Omental fat pad (tissue), 4 donors: ENCODE measurements at places on chromosomes 5 and 9. TPM values are rescaled to one million over a fixed set of nuclear protein-coding genes. Genes with fewer than 3 reads are reported as not detected.

The MLANA gene
- not detected for total RNA-seq

The SECISBP2 gene
- total RNA-seq, result 45.8 TPM

The NACC2 gene
- total RNA-seq, result 25.5 TPM

The FOXD4L6 gene
- 0.19 TPM for total RNA-seq

The ZDHHC11 gene
- total RNA-seq, result 5.8 TPM

The IL13 gene
- total RNA-seq, result 1.1 TPM

The ARL15 gene
- total RNA-seq, result 27.7 TPM

The PHAX gene
- total RNA-seq, result 35.5 TPM

The CTSV gene
- total RNA-seq, result 0.28 TPM

The HRH2 gene
- 13.6 TPM for total RNA-seq

The SKP1 gene
- 208 TPM for total RNA-seq

The TMC1 gene
- total RNA-seq, result 0.56 TPM

The LRRC19 gene
- total RNA-seq, result not detected

The SHISAL2B gene
- not detected for total RNA-seq
